Esophagus squamous epithelium (tissue), 5 donors: ENCODE measurements at places on chromosomes 13 and 19.

DNA sequence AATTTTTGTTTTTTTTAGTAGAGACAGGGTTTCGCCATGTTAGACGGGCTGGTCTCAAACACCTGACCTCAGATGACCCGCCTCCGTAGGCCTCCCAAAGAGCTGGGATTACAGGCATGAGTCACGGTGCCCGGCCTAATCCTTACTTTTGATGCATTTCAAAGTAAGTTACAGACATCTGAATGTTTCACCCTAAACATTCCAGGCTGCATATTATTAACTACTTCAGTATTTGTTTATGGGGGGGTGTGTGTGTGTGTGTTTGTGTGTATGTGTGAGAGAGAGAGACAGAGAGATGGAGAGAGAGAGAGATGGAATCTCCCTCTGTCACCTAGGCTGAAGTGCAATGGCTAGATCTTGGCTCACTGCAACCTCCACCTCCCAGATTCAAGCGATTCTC, 13.1 kb downstream of the SULT2B1 start:
- DNase-seq = no peak

- no peak for DNase-seq
These were observed 386 bp downstream of the VAV1 start for GRCh38 chr19:6772866-6773322.

GRCh38 chr13:91132786-91133185, 214.7 kb upstream of the MIR17HG start:
- no peak for DNase-seq

DNA sequence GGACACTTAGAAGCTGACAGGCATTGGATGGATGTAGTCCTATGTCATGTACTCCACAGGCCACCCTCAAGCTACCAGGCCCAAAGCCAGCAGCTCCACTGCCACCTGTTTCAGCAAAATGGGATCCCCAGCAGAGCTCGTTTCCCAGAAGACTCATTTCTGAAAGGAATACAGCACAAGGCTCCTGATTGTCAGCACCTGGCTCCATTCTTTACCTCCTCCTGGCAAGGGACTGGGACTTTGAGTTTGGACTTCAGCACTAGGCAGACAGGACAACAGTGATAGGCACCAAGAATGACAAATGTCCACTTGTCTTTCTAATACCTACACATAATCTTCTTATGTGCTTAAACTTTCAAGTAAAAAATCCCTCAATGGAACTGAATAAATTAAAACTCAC, 150.4 kb upstream of the RXFP2 start:
- no peak for DNase-seq

GRCh38 chr13:30736461-30737320, 1.3 kb downstream of the ALOX5AP start:
- DNase-seq = no peak

GRCh38 chr19:17542042-17542441, 13.4 kb upstream of the COLGALT1 start:
- no peak for DNase-seq

DNA sequence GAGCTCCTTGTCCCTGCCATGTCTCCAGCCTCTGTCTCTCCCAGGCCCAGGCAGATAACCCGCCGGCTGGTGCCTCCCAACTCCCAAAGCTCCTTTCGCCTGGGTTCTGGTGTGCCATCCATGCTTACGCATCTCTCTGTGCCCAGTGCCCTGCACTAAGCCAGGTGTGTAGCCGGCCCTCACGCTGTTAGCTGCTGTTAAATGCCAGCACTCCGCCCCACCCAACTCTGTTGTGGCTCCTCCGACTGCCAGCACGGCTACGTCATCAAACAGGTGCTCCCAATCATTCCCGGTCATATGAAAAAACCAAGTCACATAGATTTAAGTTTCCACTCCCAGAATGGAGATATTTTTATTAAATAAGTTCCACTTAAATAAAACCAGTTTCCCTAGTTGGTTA, 7.0 kb upstream of the HSPH1 start:
- DNase-seq = no peak

- DNase-seq = no peak
These were observed 749.7 kb downstream of the DIAPH3 start for GRCh38 chr13:59414006-59414405.

GRCh38 chr13:67238277-67238859, 8.2 kb upstream of the PCDH9 start:
- DNase-seq = no peak

GRCh38 chr13:52997951-52998876, 30.4 kb upstream of the OLFM4 start:
- DNase-seq = no peak

GRCh38 chr19:16715611-16716010, 4.0 kb upstream of the NWD1 start:
- DNase-seq = no peak

GRCh38 chr19:52635786-52636570, 2.2 kb downstream of the ZNF83 start:
- DNase-seq = no peak

GRCh38 chr13:100561158-100561499, 27.5 kb downstream of the GGACT start:
- no peak for DNase-seq

- DNase-seq = no peak
These were observed 183.5 kb downstream of the UQCRFS1 start for GRCh38 chr19:29029268-29029958.

DNA sequence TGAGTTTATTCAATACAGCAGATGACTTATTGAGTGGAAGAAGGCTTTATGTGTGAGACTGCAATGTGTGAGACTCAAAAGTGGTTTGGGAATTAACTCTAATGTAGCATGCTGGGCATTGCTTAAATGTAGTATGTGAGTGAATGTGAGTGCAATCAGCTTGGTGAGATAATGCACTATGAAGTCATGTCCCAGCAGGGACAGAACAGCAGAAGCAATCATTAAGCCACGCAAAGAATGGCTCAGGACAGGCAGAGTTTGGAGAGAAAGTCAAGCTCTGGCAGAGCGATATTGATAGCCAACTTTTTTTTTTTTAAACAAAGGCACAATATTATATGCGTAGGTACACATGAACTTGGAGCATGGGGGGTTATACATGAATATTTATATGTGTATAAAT, 597.7 kb downstream of the GPC6 start:
- no peak for DNase-seq

- DNase-seq = no peak
These were observed 15.0 kb upstream of the SLC35E1 start for GRCh38 chr19:16586991-16587832.

DNA sequence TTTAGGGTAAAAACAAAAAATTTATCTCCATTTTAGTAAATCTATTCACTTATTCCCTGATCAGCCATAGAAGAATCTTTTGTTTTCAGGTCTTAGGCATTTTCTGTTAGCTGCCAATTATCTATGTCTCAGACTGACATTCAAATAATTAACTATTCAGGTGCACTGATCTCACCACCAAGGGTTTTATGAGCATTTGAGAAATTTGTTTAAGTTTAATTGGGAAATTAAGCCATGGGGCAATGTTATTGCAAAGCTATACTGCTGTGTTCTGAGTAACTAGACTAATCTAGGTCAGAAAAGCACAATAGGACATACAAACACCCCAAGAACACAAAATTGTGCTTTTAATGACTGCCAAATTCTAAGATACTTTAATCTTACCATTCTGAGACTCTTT, 210.7 kb upstream of the EDNRB start:
- no peak for DNase-seq

- DNase-seq = no peak
These were observed 44.9 kb downstream of the SERTM1 start for GRCh38 chr13:36718686-36719085.

- no peak for DNase-seq
These were observed 114.0 kb upstream of the KL start for GRCh38 chr13:32902029-32902780.

GRCh38 chr19:3942790-3943409, 10.0 kb downstream of the NMRK2 start:
- no peak for DNase-seq

GRCh38 chr13:83453723-83454122, 428.6 kb downstream of the SLITRK1 start:
- no peak for DNase-seq

GRCh38 chr13:80502359-80502758, 161.4 kb upstream of the SPRY2 start:
- DNase-seq = no peak

DNA sequence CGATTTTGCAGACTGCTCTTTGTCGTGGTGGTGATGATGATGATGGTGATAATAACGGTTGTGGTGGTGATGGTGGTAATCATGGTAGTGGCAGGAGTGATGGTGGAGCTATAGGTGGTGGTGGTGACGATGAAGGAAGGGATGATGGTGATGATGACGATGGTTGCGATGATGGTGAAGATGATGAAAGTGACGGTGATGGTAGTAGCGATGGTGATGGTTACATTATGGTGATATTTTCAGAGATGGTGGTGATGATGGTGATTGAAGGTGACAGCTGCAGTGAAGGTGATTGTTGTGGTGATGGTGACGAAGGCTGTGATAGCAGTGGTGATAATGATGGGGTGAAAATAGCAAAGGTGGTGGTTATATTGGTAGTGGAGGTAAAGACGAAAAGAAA, 2.1 kb upstream of the ADGRE3 start:
- DNase-seq = no peak

- DNase-seq = no peak
These were observed 957 bp downstream of the NUMBL start for GRCh38 chr19:40689339-40690049.

- no peak for DNase-seq
These were observed 171.5 kb downstream of the DLEU7 start for GRCh38 chr13:50672025-50672424.

DNA sequence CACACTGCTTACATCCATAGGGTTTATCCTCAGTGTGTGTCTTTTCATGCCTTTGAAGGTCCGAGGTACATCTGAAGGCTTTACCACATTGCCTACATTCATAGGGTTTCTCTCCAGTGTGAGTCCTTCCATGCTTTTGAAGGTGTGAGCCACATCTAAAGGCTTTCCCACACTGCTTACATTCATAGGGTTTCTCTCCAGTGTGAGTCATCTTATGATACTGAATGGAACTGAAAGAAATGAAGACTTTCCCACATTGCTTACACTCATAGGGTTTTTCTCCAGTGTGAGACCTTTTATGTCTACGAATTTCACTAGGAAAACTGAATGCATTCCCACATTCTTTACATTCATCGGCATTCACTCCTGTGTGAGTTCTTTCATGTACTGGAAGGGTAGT, 7.1 kb downstream of the ZNF20 start:
- DNase-seq = no peak

- DNase-seq = no peak
These were observed 9.3 kb upstream of the FBXL3 start for GRCh38 chr13:77036279-77036678.

GRCh38 chr19:9009431-9009830, 778 bp downstream of the MUC16 start:
- DNase-seq = no peak

- DNase-seq = no peak
These were observed 14.1 kb upstream of the FRY start for GRCh38 chr13:32017474-32017873.

GRCh38 chr19:54928299-54928698, 19.0 kb downstream of the NLRP7 start:
- no peak for DNase-seq

DNA sequence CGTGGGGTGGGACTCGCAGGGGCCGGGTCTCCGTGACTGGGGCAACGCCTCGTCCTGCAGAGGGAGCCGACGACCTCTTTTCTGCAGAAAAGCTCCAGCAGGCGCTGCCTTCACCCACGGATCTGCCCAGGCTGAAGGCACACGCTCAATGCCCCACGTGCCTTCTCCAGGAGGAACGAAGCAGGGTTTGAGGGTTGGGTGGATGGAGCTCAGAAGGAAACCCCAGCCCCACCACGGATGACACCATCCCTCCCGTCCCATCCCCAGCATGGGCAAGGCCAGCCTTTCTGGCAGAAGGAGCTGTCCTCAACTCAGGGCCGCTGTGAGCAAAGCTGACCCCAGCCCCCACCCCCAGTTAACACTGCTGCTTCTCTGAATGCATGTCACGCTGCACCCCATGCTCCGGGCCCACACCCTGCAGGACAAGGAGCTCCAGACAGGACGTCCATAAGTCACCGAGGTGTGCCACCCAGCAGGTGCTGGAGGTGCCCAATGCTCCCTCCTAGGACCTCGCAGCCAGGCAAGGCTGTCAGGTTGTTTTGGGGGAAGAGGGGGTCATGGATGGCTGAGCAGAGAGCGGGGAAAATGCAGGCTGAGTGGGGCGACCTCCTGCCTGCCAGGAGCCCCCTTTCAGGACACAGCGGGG, 7.4 kb downstream of the C19orf25 start:
- DNase-seq = no peak

- DNase-seq = no peak
These were observed 537.5 kb downstream of the DCT start for GRCh38 chr13:93942016-93942415.

GRCh38 chr13:67018775-67019174, 211.4 kb downstream of the PCDH9 start:
- DNase-seq = no peak

- DNase-seq = no peak
These were observed 431.8 kb upstream of the SGCG start for GRCh38 chr13:22748866-22749577.

DNA sequence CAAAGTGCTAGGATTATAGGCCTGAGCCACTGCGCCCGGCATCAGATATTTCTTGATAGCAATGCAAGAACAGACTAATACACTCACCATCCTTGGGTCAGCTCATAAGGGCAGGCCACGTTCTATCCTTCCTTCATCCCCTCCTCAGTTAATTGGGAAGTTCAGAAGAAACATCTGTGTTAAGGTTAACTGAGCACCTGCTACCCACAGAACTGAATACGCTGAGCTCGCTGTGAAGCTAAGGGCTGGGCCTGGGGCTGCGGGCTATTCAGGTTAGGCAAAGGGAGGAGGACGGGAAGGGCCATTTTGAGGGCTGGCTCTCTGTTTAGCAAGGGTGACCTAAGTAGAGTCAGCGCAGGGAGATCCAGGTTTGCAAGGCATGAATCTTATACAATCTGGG, 43.0 kb upstream of the UQCRFS1 start:
- DNase-seq = no peak
